ENCODE measurements at places on chromosomes 13 and 19.

- DNase-seq = no peak
These were observed 390.4 kb upstream of the GPC6 start for GRCh38 chr13:92836171-92836570.

GRCh38 chr19:10497371-10497770 lies 5.8 kb downstream of the KEAP1 start:
- no peak for DNase-seq

- DNase-seq = no peak
These were observed 25.5 kb downstream of the FGF21 start for GRCh38 chr19:48780631-48781391.

DNA sequence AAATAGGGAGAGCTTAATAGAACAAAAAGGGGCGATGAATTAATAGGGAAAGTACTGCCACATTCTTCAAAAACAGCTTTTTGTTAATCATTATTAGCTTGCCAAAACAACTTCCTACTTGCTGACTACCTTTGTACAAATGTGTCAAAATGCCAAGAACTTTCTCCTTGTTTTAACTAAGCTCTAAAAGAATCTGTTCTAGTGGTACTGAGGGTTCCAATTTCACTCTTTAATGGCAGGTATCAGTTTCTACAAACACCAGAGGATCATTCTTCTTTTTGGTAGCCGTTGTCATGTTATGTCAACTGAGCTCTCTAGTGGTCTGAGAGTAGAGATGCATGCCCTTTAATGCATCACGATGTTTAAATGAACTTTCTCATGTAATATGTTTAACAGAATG lies 29.4 kb upstream of the FBXL3 start:
- DNase-seq = no peak

- DNase-seq = no peak
These were observed 56.7 kb downstream of the GNG7 start for GRCh38 chr19:2645826-2646225.

GRCh38 chr13:105202354-105202753 lies 1333.1 kb downstream of the EFNB2 start:
- peak; percentile 42 for DNase-seq

GRCh38 chr19:33343301-33343700 lies 30.2 kb upstream of the CEBPG start:
- DNase-seq = no peak

DNA sequence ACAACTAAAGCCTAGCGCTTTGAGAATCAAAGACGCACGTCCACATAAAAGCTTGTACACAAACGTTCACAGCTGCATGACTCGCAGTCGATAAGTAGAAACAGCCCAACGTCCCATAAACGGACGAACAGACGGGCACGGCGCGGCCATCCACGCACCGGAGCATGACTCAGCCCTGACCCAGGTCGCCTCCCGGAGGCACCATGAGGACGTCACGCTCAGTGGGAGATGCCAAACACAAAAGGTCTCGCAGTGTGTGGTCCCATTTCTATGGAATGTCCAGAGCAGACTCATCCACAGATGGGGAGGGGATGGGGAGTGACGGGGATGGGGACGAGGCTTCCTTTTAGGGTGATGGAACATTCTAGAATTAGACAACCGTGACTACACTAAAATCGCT lies 9.4 kb downstream of the POLRMT start:
- DNase-seq = no peak

GRCh38 chr13:63048653-63049052 lies 1633.0 kb upstream of the PCDH20 start:
- DNase-seq = no peak

DNA sequence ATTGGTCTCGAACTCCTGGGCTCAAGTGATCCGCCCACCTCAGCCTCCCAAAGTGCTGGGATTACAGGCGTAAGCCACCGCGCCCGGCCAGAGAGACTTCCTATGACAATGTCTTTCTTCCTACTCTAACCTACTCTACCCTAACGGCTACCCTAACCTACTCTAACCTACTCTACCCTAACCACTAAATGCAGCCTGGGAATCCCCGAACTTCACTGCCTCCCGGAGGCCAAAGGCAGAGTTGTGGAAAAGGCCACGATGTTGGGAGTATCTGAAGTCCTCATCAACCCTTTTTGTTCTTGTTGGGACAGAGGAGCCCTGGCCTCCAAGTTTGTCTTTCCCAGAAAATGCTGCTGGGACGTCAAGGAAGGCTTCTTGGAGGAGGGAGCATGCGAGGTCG lies 967 bp upstream of the NR2C2AP start:
- no peak for DNase-seq

- no peak for DNase-seq
These were observed 572.8 kb downstream of the PCDH9 start for GRCh38 chr13:66657165-66657881.

- no peak for DNase-seq
These were observed 30.4 kb upstream of the IRS2 start for GRCh38 chr13:109816808-109817203.
